ENCODE measurements at places on chromosomes 1 and 21.

DNA sequence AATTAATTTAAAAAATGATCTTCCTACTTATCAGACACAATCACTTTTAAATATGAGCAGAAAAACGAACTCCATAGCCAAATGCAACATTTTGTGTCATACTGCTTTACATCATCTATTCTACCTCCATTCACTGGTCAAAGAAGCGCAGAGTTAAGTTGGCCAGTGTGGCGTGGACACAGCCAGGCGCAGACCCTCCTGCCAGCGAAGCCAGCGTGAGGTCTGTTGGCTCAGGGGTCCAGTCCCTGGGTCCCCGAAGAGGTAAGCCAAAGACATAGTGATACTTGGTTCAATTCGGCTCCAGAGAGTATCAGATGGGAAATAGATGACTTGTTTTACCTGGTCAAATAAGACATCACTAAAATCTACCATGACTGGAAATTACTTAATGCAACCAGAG lies 59.2 kb downstream of the B3GALT5 start:
- H3K36me3 ChIP-seq: no peaks in the 10 kb centered on the region
- no peaks in the 10 kb centered on the region for H3K27me3 ChIP-seq
- no peak for DNase-seq
- no peak overlapping the region for H3K4me3 ChIP-seq
- H3K27ac ChIP-seq: no peak overlapping the region

DNA sequence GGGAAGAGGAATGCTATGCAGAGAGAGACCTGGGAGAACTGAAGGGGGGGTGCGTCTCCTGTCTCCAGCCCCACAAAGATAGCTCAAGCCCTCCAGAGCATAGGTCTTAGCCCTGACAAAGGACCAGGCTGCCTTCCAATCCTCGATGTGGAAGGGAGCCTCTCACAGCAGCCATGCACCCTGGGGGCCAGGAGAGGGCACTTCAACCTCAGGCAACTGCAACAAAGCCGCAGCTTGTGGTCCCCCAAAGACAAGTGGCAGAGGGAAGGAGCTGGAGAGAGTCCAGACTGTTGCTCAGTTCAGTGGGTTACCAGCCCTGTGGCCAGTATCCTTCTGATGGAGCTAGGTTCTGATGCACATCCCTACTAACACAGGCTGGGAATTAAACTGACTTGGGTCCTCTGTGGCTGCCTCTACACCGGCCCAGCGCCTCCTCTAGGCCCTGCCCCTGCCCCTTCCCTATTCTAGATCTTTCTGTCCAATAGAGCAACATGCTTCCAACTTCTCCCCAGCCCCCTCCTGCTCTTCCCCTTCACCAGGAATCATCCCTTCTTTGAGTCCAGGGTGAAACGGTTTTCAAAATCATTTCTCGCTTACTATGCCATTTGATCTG lies 100.7 kb upstream of the SPATA6 start:
- H3K27ac ChIP-seq: no peak overlapping the region
- no peaks in the 10 kb centered on the region for H3K27me3 ChIP-seq
- H3K4me3 ChIP-seq: no peak overlapping the region
- peak; percentile 52 for DNase-seq
- H3K36me3 ChIP-seq: no peaks in the 10 kb centered on the region

DNA sequence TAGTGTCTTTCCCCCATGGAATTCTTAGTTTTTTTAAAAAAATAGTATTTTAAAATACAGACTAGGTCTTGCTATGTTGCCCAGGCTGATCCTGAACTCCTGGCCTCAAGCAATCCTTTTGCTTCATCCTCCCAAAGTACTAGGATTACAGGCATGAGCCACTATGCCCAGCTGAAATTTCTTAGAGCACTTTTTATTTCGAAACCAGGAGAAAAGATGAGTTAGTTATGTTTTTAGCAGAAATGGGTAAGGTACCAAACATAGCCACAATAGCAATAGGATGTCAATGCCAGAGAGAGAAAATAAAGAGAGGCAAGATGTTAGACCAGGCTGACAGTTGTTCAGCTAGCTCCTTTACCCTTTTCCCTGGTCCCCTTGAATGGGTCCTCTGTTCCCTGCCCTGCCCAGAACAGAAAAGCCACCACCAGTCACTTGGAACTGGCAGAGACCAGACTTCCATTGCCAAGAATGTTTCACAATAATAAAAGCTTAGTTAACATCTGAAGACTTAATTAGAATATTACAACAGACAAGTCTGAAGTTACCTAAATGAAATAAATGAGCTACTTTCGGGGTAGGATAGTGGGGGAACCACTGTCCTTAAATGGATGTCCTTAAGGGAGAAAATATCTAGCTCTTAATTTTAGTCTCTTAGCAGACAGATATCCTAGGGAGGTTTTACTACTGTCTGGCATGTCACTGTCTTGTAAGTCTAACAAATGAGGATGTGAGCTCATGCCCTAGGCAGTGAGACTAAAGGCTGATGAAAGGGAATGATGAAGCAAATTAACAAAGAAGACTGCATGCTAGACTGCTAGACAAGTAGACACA lies 54.3 kb downstream of the ABL2 start:
- DNase-seq: no peak
- H3K27ac ChIP-seq: no peak overlapping the region
- no peaks in the 10 kb centered on the region for H3K36me3 ChIP-seq
- H3K4me3 ChIP-seq: no peak overlapping the region
- no peaks in the 10 kb centered on the region for H3K27me3 ChIP-seq

GRCh38 chr1:94434365-94435045 lies 16.3 kb downstream of the ABCD3 start:
- H3K27me3 ChIP-seq: no peaks in the 10 kb centered on the region
- no peak overlapping the region for H3K27ac ChIP-seq
- peaks cover 10% of the 10 kb centered on the region for H3K4me1 ChIP-seq
- no peak overlapping the region for H3K4me3 ChIP-seq

DNA sequence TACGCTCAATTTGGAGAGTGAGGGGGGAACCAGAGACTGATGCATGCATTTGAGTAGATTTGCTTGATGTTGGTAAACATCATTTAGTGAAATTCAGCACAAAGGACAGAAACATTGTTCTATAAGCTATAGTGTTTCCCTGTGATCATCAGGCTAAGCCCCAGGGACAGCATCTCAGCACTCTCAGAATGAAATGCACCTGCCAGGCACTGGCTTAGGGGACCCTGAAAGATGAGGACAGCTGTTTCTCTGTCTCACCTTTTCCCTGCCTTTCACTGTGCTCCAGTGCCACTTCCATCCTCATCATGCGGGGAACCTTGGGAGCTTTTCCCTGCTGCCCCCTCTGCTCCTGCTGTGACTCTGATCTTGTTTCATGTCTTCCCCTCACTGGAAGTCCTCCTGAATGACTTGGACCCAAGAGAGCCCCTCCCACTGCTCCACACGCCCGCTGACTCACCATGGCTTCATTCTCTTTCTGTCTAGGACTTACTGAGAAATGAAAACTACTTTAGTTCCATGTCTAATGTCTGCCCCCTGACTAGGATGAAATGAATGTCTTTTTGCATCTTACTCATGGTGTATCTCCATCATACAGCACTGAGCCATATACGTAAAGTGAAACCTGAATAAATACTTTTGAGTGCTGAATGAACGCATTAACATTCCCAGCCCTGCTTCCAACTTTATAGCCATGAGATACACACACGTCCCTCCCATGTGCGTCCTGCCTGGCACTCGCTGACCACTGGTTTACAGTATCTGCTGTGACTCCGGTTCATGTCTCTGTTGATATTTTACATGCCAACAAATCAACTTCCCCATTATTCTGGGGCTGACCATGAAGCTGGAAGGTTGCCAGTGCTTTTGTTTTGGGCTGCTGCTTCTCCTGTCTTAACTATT lies 182.0 kb downstream of the PCP4 start:
- peak; percentile 27 for DNase-seq
- peaks cover 47% of the 10 kb centered on the region for H3K4me1 ChIP-seq
- no peaks in the 10 kb centered on the region for H3K36me3 ChIP-seq
- no peak overlapping the region for H3K27ac ChIP-seq
- H3K4me3 ChIP-seq: no peak overlapping the region

Measured in thyroid gland (tissue), 4 donors.